Aorta (tissue), 5 donors: ENCODE measurements at places on chromosomes 5 and 9. TPM values are rescaled to one million over a fixed set of nuclear protein-coding genes. Genes with fewer than 3 reads are reported as not detected.

DNA sequence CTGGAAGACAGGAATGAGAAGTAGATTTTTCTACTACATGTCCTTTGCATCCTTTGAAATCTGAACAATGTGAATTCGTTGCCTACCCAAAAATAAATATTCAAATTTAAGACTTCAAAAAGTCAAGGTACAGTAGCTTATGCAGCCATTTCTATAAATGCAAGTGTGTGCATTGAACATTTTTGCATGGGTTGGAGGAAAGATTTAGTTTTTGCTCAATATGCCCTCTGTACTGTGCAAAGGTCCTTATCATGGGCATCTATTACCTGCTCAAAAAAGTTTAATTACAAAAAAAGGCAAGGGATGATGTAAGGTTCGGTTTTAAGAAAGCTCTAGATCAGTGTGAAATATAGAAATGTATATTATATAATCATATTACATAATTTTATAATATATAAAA is 22.6 kb downstream of the AKNA start:
- H3K4me1 ChIP-seq: no peaks in the 10 kb centered on the region
- no peaks in the 10 kb centered on the region for H3K27me3 ChIP-seq
- DNase-seq: no peak
- no peak overlapping the region for H3K27ac ChIP-seq

- DNase-seq: no peak
- H3K4me3 ChIP-seq: no peak overlapping the region
Observed at GRCh38 chr5:172758077-172758833, 12.7 kb downstream of the DUSP1 start.

GRCh38 chr5:68021916-68022315 is 193.6 kb upstream of the PIK3R1 start:
- H3K36me3 ChIP-seq: no peaks in the 10 kb centered on the region
- DNase-seq: no peak
- no peak overlapping the region for H3K27ac ChIP-seq
- peaks cover 3% of the 10 kb centered on the region for H3K4me1 ChIP-seq
- no peaks in the 10 kb centered on the region for H3K27me3 ChIP-seq

DNA sequence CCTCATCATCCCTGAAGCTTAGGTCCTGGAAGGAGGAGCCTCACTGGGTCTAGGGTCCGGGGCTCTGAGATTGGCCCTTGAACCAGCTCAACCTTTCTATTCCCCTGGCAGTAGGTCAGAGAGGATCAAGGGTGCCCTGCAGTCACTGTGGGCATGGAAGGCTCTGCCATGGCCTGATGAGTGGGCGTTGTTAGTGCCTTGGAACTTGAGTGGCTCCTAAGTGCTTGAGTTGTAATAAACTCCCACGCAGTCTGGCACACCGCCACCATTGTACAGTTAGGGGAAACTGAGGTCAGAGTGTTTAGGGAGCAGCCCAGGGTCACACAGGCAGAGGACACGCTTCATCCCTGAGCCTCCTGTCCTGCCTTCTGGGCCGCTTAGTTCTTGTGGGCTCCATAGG is 10.4 kb upstream of the SYNPO start:
- peak overlapping the region; percentile 20 for H3K27ac ChIP-seq
- no peaks in the 10 kb centered on the region for H3K27me3 ChIP-seq
- H3K4me3 ChIP-seq: no peak overlapping the region

- H3K27me3 ChIP-seq: no peaks in the 10 kb centered on the region
- peaks cover 24% of the 10 kb centered on the region for H3K36me3 ChIP-seq
- H3K4me3 ChIP-seq: no peak overlapping the region
- no peak for DNase-seq
- no peak overlapping the region for H3K27ac ChIP-seq
Observed at GRCh38 chr5:10677533-10677932, 83.5 kb downstream of the DAP start.

Gene PAPPA
- total RNA-seq: 16.6 TPM

Gene FOXD4L4
- total RNA-seq: 0.36 TPM

Gene EXOSC2
- 18.7 TPM for total RNA-seq
